ENCODE measurements at places on chromosomes 6 and 20.

GRCh38 chr6:111808493-111808892, 64.8 kb downstream of the FYN start:
- H3K27me3 ChIP-seq, result no peaks in the 10 kb centered on the region
- H3K36me3 ChIP-seq, result no peaks in the 10 kb centered on the region
- peaks cover 15% of the 10 kb centered on the region for H3K4me1 ChIP-seq
- DNase-seq, result no peak

- H3K4me3 ChIP-seq, result no peak overlapping the region
- no peaks in the 10 kb centered on the region for H3K4me1 ChIP-seq
- H3K27me3 ChIP-seq, result no peaks in the 10 kb centered on the region
- H3K36me3 ChIP-seq, result no peaks in the 10 kb centered on the region
- no peak overlapping the region for H3K27ac ChIP-seq
- DNase-seq, result no peak
These were observed 327.4 kb upstream of the MAN1A1 start for GRCh38 chr6:119676961-119677360.

- H3K27ac ChIP-seq, result peak overlapping the region; percentile 51
- H3K36me3 ChIP-seq, result no peaks in the 10 kb centered on the region
- no peaks in the 10 kb centered on the region for H3K4me1 ChIP-seq
These were observed 74.7 kb upstream of the TMEM170B start for GRCh38 chr6:11462742-11463397.

DNA sequence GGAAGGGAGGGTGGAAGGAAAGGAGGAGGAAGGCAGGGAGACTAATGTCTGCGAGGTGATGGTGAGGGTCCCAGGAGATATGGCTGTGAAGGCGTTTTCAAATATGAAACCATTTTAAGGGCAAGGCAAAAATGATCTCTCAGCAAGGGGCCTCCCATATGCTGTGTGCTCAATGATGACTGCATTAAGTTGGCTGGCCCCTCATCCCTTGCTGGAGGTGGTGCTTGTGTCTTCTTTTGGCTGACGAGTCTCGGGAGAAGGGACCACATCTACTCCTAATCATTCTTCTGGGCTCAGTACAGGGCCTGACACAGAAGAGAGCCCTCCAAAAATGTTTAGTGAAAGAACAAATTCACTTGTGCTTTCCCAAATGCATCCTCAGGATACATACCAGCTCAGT, 23.0 kb upstream of the MRPS18A start:
- DNase-seq, result peak; percentile 7
- H3K36me3 ChIP-seq, result no peaks in the 10 kb centered on the region
- H3K27me3 ChIP-seq, result no peaks in the 10 kb centered on the region
- H3K27ac ChIP-seq, result no peak overlapping the region
- H3K4me1 ChIP-seq, result peaks cover 42% of the 10 kb centered on the region

DNA sequence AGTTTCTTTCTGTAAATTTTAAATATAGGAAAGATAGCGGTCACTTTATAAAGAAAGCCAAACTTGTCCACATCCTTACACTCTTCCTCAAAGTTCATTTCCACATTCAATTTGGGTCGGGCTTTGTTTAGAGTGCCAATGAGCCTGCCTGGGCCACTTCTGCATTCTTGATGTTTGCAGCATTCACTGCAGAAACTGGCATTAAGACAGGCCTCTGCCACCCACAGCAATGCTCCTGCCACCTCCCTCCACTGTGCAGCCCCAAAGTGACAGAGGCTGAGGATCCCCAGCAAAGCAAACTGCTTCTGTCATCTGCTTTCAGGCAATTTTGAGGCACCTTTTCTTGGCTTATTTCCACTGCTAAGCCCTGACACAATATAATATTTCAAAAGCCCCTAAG, 61.2 kb downstream of the TNFAIP3 start:
- no peak overlapping the region for H3K4me3 ChIP-seq
- no peak for DNase-seq
- no peaks in the 10 kb centered on the region for H3K36me3 ChIP-seq
- peaks cover 5% of the 10 kb centered on the region for H3K4me1 ChIP-seq

DNA sequence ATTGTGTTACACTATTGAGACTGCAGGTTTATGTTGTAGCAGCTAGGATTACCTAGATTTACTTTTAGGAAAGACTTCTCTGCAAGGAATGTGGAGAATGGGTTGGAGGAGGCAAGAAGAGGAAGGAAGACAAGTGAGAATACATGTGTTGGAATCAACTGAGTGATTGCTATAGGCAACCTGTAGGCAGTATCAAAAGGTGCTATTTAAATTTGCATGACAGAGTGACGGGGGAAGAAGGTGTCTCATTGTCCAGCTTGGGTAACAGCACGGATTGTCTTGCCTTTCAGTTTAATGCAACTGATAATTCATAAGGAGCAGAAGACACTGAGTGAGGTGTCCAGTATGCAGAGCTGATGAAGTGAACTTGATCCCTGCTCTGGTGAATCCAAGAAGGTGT, 19.4 kb downstream of the SERPINB9 start:
- H3K4me3 ChIP-seq, result no peak overlapping the region
- H3K36me3 ChIP-seq, result peaks cover 1% of the 10 kb centered on the region
- no peak overlapping the region for H3K27ac ChIP-seq
- H3K4me1 ChIP-seq, result no peaks in the 10 kb centered on the region
- H3K27me3 ChIP-seq, result no peaks in the 10 kb centered on the region

DNA sequence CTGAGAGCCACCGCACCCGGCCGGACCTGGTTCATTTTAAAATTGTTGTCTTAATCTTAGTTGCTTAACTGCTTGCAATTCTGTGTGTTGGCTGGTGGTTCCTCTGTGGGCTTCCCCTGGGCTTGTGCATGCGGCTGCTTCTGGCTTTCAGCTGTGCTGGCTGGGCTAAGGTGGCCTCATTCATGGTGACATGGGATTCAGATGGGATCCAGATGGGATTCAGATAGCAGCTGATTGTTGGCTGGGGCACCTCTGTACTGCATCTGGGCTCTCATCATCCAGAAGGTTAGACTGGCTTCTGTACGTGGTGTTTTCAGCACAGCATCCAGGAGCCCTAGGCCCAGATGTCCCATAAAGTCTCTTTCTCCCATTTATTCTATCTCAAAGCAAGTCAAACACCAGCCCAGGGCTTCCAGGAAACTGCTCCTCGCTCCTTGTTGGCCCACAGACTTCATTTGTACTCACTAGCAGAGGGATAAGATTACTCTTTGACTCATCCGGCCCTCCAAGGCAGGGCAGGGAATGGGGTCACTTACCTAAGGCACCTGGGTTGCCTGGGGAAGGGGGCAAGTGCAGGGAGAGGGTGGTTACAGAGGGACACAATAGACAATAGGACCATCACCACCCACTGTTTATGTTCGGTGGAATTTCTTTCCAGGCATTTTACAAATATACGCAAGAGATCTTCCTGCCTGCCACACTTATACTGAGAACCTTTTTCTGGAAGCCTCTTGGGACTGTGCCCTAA, 10.2 kb upstream of the PEDS1 start:
- peaks cover 10% of the 10 kb centered on the region for H3K4me1 ChIP-seq
- no peaks in the 10 kb centered on the region for H3K36me3 ChIP-seq
- H3K4me3 ChIP-seq, result no peak overlapping the region
- H3K27ac ChIP-seq, result peak overlapping the region; percentile 8

- H3K4me3 ChIP-seq, result no peak overlapping the region
- no peaks in the 10 kb centered on the region for H3K27me3 ChIP-seq
- DNase-seq, result no peak
- no peak overlapping the region for H3K27ac ChIP-seq
- no peaks in the 10 kb centered on the region for H3K4me1 ChIP-seq
- no peaks in the 10 kb centered on the region for H3K36me3 ChIP-seq
These were observed 62.6 kb upstream of the GGTLC1 start for GRCh38 chr20:24051160-24051559.

GRCh38 chr20:32289661-32290431, 12.4 kb downstream of the KIF3B start:
- no peak for DNase-seq
- no peaks in the 10 kb centered on the region for H3K27me3 ChIP-seq
- peaks cover 3% of the 10 kb centered on the region for H3K4me1 ChIP-seq
- peaks cover 8% of the 10 kb centered on the region for H3K36me3 ChIP-seq
- H3K27ac ChIP-seq, result no peak overlapping the region

GRCh38 chr20:24747010-24747712, 201.9 kb upstream of the CST7 start:
- DNase-seq, result no peak
- no peaks in the 10 kb centered on the region for H3K4me1 ChIP-seq
- H3K36me3 ChIP-seq, result no peaks in the 10 kb centered on the region
- H3K4me3 ChIP-seq, result no peak overlapping the region
- no peak overlapping the region for H3K27ac ChIP-seq

GRCh38 chr20:49420292-49420691, 62.2 kb downstream of the KCNB1 start:
- H3K27me3 ChIP-seq, result no peaks in the 10 kb centered on the region
- no peak overlapping the region for H3K27ac ChIP-seq
- no peaks in the 10 kb centered on the region for H3K4me1 ChIP-seq
- no peak for DNase-seq
- no peaks in the 10 kb centered on the region for H3K36me3 ChIP-seq

- DNase-seq, result no peak
- peaks cover 4% of the 10 kb centered on the region for H3K4me1 ChIP-seq
These were observed 23.2 kb upstream of the PNPLA1 start for GRCh38 chr6:36246506-36247268.

GRCh38 chr6:53566755-53567154, 21.9 kb upstream of the GCLC start:
- H3K27me3 ChIP-seq, result no peaks in the 10 kb centered on the region
- H3K4me1 ChIP-seq, result no peaks in the 10 kb centered on the region
- no peak for DNase-seq
- no peak overlapping the region for H3K27ac ChIP-seq
- no peaks in the 10 kb centered on the region for H3K36me3 ChIP-seq

- peak overlapping the region; percentile 75 for H3K27ac ChIP-seq
- H3K36me3 ChIP-seq, result no peaks in the 10 kb centered on the region
- H3K27me3 ChIP-seq, result no peaks in the 10 kb centered on the region
- H3K4me1 ChIP-seq, result peaks cover 36% of the 10 kb centered on the region
- DNase-seq, result no peak
These were observed 27.0 kb downstream of the TOX2 start for GRCh38 chr20:43941476-43942200.

DNA sequence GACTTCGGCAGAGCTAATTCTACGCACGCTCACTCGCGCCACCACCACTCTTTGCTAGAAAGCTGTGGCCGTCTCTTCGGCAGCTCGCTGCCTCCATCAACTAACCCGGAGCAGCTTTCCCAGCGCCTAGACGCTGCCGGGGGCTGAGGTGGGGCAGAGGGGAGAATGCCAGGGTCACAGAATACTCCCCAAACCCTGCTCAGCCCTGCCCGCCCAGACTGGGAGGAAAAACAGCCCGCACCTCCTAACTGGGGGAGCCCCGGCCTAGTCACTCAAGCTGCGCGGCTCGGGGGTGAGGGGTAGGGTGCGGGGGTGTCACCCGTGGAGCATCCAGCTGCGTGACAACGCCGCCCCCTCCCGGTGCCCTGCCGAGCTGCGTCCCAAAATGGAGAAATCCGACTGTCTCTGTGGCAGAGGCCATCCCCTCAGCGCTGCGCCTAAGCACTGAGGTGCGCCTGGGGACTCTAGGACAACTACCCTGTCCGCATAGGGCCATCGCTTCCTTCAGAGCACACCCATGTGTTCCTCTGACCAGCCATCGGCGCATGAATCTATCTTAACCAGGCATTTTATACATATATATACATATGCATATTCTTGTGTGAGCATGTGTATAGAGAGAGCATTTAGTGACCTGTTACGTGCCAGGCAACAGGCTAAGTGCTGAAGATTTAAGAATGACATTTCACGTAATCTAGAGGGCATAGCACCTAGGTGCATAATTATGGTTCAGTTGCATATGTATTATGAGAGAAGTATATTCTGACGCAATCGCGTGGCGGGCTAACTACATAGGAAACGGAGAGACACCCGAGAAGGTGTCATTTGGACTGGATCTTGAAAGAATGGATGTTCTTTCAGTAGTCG, 1.5 kb upstream of the TENT5A start:
- peak overlapping the region; percentile 76 for H3K4me3 ChIP-seq
- H3K27me3 ChIP-seq, result no peaks in the 10 kb centered on the region
- peak; percentile 75 for DNase-seq
- H3K4me1 ChIP-seq, result no peaks in the 10 kb centered on the region

- no peaks in the 10 kb centered on the region for H3K36me3 ChIP-seq
- no peak overlapping the region for H3K27ac ChIP-seq
- no peaks in the 10 kb centered on the region for H3K4me1 ChIP-seq
- peaks cover 10% of the 10 kb centered on the region for H3K27me3 ChIP-seq
- no peak for DNase-seq
These were observed 9.9 kb upstream of the GATA5 start for GRCh38 chr20:62485701-62486089.

GRCh38 chr20:57996465-57996864, 232.0 kb downstream of the ANKRD60 start:
- no peak for DNase-seq
- no peak overlapping the region for H3K4me3 ChIP-seq
- no peak overlapping the region for H3K27ac ChIP-seq
- peaks cover 15% of the 10 kb centered on the region for H3K4me1 ChIP-seq
- H3K36me3 ChIP-seq, result no peaks in the 10 kb centered on the region

- no peak for DNase-seq
- no peaks in the 10 kb centered on the region for H3K36me3 ChIP-seq
- no peak overlapping the region for H3K4me3 ChIP-seq
- H3K27me3 ChIP-seq, result no peaks in the 10 kb centered on the region
- no peaks in the 10 kb centered on the region for H3K4me1 ChIP-seq
These were observed 244.0 kb downstream of the THBS2 start for GRCh38 chr6:169009628-169010027.

DNA sequence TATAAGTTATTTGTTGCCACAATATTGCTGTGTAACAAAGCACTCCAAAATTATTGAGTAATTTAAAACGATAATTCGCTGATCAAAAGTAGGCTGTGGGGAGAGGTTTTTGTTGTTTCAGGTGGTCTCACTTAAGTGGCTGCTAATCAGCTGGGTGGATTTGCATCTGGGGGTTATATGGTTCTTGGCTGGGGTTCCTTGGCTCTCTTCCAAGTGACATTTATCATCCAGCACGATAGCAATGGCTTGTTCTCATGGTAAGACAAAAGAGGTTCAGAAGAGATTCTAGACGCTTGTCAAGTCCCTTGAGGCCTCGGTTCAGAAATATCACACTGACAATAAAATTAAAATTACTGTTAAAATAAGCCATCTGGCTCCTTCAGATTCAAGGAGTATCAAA, 1648.8 kb downstream of the GRIK2 start:
- H3K36me3 ChIP-seq, result no peaks in the 10 kb centered on the region
- H3K4me1 ChIP-seq, result no peaks in the 10 kb centered on the region
- H3K27ac ChIP-seq, result no peak overlapping the region
- DNase-seq, result no peak

- no peak overlapping the region for H3K4me3 ChIP-seq
- H3K27me3 ChIP-seq, result no peaks in the 10 kb centered on the region
- no peaks in the 10 kb centered on the region for H3K36me3 ChIP-seq
- H3K27ac ChIP-seq, result peak overlapping the region; percentile 55
These were observed 118.8 kb upstream of the TRAF3IP2 start for GRCh38 chr6:111724505-111724904.

All from lung (tissue), 17 donors.